ENCODE measurements at places on chromosomes 6 and 20.

- DNase-seq, result no peak
These were observed 15.0 kb downstream of the NANP start for GRCh38 chr20:25608774-25609173.

- DNase-seq, result no peak
These were observed 268.4 kb downstream of the KCNQ5 start for GRCh38 chr6:72890233-72890632.

- DNase-seq, result no peak
These were observed 21.0 kb downstream of the RMND1 start for GRCh38 chr6:151430886-151431285.

DNA sequence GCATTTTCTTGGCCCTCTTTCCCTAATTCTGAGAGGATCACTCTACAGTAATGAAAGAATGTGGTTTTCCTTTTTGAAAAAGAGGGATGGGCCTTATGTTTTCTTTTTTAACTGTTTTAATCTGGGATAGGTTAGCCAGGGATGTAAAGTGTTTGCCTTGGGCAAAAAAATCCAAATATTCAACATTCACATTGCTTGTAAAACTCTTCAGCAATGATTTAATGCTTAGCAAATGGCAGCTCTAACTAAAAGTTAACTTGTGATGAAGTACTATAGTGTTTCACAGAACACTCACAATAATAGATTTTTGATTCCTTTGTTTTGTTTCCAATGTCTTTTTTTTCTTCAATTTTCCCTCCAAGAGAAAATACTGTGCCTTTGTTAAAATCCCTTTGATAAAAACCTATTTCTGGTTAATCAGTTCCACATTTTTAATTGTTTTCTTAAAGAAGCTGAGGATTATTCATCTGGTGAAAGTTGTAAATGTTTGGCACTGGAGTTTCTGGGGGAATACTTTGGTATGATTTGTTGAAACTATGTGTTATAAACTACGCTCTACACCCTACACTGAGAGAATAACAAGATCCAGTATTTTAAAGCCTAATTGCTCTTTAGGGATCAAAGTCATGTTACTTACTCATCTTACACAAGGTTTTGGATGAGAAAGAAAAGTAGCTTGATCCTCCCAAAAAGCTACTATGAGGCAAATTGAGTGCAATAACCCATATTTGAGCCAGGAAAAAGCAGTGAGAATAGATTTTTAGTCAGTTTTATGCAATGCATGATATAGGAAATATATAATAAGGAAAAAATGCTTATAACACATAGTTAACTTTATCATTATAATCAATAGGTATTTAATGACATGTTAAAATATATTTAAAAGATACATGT is 335.8 kb downstream of the EPHA7 start:
- DNase-seq, result no peak

DNA sequence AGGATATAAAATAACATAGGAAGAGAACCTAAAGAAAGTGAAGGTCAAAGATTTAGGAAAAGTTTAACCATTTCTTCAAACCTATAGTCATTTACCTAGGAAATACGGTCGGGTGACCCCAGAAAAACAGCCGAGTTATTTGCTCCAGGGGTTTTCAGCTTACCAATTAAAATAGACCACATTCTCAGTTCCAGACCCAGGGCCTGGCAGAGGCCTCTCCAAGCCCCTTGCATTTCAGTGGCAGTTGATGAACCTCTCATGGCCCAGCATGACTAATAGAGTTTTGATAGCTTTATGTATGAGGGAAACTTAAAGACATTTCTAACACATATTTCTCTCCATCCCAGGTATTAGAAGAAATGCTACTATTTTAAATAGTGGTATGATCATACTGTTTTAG is 113.5 kb downstream of the OGFRL1 start:
- no peak for DNase-seq

DNA sequence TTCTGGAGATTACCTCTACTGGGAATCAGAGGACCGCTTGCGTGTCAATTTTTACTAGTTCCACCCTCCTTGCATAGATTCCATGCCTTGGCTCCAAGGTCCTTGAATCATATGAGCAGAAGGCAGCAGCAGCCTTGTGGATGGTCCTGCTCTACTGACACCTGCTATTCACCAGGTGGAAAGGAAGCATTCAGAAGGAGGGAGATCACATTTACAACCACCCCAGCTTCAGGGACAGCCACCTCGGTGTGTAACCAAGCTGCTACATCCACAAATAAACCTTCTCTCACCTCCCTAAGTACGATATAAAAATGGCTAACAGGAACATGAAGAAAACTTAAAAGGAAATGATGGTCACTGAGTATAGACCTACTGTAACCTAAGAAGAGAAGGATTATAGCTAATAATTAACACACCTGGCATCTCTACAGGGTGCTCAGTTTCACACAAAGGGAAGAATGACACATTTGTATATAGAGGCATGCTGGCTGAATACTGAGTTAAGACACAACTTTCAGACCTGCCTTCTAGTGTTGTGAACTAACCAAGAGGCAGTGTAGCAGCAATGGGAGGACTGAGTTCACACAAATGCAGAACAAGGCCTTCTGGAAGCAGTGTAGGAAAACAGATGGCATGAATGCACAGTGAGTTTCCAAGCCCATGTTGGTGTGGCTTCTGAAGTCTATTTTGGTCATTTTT is 46.3 kb upstream of the SRPK1 start:
- DNase-seq, result no peak

- DNase-seq, result peak; percentile 5
These were observed 307.2 kb downstream of the FRK start for GRCh38 chr6:115753446-115753845.

GRCh38 chr6:97995158-97995557 is 712.1 kb upstream of the MMS22L start:
- no peak for DNase-seq

GRCh38 chr6:107972413-107973096 is 14.5 kb upstream of the SEC63 start:
- DNase-seq, result no peak

GRCh38 chr6:148693882-148694484 is 52.8 kb upstream of the UST start:
- DNase-seq, result no peak

DNA sequence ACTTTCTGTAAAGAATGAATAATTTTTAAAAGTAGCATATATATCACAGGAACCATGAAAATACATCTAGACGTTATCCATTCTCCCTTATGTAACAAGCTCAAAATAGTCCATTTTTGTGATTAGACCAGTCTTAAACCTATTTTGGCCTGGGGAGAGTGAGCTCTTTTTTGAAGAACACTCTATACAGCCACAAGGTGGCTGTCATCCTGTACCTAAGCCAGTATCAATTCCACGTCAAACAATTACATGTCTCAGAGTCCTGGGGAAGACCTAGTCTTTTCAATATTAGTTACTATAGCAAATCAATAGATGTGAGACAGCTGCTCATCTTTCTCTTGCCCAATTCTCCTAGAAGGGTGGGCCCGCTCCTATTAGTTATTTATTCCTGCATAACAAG is 28.4 kb downstream of the FBXO5 start:
- DNase-seq, result no peak

DNA sequence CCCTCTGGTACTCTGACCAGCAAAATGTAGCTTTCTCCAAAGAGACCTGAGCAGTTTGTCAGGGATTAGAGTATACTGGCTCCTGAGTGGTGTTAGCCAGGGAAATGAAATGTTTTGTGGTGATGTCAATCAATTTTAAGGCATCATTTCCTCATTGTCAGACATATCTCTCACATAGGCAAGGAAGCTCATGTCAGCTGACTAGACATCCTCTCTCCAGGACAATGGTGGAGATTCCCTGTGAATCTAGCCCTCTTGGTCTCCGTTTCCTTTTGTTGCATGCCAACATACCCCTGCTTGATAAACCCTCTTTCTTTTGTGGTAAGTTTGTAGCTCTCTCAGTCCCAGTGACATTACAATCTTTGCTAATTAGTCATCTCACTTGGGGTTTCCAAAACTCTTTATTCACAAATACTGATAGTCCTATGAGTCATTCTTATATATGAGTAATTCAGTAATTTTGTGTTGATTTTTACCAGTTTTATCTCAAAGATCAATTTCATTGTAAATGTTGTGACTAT is 135.6 kb upstream of the PTPRK start:
- peak; percentile 58 for DNase-seq

- DNase-seq, result no peak
These were observed 66.3 kb downstream of the CEP162 start for GRCh38 chr6:84161190-84161589.

GRCh38 chr20:32080783-32081182 is 28.7 kb upstream of the TM9SF4 start:
- no peak for DNase-seq

DNA sequence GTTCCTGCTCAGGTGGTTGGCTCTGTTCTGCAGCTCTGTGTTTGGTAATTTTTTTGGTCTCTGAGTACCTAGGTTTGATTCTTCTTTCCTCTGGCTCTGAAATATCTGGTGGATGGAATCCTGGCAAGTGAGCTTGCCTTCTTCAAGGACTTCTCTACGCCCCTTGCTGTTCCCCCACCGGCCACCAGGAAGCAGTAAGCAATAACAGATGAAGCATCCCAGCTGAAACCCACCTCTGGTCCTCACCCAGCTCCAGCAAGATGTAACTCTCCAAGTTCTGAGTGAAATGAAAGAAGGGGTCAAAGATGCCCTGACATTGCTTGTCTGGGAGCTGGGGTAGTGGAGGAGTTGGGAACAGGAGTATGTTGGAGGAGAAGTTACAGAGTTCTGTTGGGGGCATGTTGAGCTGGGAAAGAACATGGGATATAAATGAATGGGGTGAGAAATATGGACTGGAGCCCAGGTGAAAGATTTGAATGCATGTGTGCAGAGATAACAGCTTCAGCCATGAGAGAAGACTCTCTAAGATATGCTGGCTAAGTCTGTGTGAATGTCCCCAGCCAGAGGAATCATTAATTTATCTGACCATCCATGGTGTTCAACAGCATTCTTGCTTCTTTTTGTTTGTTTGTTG is 51.3 kb upstream of the GLP1R start:
- DNase-seq, result no peak

DNA sequence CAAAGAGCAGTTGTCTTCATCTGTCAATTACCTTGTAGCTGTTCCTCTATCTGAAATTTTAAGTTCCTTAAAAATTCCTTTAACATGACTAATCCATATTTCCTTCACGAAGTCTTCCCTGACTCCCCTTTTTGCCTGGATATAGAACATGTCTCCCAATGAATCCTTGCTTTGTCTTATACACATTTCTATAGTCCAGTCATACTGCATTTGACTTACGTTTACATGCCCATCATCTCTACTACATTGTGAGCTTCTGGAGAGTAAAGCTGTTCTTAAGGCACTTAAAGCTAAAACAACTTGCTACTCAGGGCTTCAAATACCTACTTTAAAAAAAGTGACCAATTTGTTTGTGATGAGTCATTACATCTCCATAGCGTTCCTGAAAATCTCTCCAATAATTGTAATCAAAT is 4.9 kb downstream of the REV3L start:
- no peak for DNase-seq

DNA sequence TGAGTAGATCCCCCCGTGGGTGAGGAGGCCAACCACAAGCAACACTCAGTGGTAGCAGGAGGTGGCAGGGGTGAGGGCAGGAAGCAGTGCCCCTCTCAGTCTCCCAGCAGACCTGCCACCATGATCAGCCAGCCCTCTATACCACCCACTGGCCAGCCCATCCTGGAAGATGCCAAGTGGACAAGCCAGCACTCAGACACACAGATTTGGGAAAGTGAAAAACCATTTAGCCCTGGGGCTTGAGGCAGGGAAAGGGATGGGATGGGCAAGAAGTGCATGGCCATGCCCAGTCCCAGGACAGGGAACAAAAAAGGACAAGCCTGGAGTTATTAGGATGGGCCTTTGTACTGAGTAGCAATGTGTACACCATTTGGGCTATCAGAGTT is 76.9 kb downstream of the HFE start:
- DNase-seq, result no peak

DNA sequence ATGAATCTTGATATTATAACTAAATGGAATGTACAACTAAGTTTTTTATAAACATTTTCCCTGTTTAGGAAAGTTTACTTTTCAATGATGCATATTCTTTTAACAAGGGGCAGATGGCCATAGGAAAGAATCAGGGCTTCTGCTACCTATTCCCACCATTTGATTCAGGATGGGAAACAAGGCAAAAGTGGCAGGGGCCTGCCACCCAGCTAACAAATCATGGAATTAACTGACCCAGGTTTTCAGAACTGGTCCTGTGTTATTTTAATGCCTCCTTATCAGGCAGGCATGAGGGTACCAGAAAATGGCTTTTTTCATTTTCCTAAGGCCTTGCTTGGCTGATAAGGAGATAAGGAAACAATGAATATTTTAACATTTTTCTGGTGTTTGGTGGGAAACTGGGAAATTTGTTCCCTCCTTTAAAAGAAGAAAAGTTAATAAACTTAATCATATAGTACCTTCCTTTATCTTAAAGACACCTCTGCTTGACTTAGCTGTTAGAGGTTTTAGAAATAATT is 6.7 kb downstream of the POU3F2 start:
- DNase-seq, result no peak

GRCh38 chr6:32192608-32193039 is at the start of gene GPSM3:
GPSM3 (minus strand) TSS chr6:32192643; CDS start chr6:32192513, 130 bp downstream.
- DNase-seq, result peak; percentile 55

GRCh38 chr6:44608175-44608574 is 220.7 kb downstream of the CDC5L start:
- DNase-seq, result no peak

DNA sequence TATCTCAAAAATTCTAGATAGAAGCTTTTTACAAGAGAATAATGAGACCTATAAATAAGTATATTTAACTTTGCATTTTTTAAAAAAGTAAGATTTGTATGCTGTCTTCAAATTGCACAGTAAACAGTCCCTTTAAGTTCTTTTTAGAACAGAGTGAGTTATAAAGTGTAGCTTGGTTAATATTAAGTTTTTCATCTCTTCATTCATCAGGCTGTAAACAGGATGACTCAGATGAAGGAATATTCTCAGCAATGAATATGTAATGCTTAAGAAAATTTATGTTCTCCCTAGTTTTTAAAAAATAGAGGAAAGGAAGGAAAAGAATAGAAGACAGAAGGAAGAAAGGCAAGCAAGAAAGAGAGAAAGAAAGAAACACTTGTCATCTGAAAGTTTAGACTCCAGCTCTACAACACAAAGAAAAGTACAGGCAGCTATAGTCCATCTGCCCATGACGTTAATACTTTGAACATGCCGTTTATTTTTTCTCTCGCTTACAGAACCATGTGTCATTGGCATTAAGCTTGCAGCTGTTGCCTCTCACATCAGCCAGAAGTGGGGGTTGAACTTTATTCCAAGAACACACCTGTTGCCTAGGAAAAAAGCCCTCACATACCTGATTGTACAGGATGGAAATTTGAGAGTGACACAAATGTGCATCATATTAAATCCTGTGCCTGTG is 36.1 kb downstream of the CAP2 start:
- no peak for DNase-seq
